PC-3 (cell line): ENCODE measurements at places on chromosomes 7 and 10.

- DNase-seq: no peak
These were observed 688 bp downstream of the PTN start for GRCh38 chr7:137342828-137343261.

GRCh38 chr10:16964576-16965343, 147.5 kb upstream of the RSU1 start:
- no peak for DNase-seq

DNA sequence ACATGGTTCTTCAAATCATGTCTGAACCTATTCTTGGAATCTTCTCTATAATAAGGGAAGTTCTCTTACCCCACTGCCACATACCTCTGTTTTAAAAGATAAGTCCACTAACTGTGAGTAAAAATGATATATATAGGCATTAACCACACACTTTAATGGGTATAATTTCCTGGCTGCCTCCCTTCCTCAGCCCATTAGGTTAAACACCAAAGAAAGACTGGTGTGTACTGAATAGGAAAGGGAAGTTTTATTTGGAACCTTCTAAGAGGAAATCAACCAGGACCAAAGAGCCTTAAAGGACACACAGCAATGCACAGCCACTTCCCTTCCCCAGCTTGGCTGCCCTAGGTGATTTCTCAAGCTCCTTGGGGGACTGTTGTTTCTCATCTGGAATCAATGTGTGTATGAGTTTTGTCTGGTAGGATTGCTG, 5.0 kb upstream of the WBP1L start:
- no peak for DNase-seq

GRCh38 chr7:55129541-55130394, 111.0 kb downstream of the EGFR start:
- DNase-seq: peak; percentile 90

- DNase-seq: no peak
These were observed 179.0 kb downstream of the PRPF18 start for GRCh38 chr10:13765641-13766341.

GRCh38 chr10:128527711-128528110, 401.5 kb upstream of the MKI67 start:
- DNase-seq: no peak

DNA sequence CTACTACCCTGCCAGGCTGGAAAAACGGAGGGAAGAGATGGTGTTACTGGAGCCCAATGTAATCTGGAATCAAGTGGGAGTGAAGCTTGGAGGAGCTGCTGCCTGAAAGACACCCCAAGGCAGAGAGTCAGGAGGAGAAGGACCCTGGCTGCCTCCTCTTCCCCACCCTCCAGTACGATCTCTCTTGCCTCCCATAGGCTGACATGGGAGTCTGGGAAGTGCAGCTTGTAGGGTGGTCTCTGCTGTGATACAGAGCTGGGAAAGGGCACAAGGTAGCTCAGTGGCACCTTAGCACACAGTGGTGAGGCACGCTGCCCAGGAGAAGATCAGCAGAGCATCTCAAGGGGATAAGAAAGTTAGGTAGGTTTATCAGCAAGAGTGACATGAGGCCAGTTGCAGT, 35.9 kb downstream of the EMX2 start:
- no peak for DNase-seq

GRCh38 chr10:114340816-114341215, 63.5 kb downstream of the AFAP1L2 start:
- DNase-seq: no peak

DNA sequence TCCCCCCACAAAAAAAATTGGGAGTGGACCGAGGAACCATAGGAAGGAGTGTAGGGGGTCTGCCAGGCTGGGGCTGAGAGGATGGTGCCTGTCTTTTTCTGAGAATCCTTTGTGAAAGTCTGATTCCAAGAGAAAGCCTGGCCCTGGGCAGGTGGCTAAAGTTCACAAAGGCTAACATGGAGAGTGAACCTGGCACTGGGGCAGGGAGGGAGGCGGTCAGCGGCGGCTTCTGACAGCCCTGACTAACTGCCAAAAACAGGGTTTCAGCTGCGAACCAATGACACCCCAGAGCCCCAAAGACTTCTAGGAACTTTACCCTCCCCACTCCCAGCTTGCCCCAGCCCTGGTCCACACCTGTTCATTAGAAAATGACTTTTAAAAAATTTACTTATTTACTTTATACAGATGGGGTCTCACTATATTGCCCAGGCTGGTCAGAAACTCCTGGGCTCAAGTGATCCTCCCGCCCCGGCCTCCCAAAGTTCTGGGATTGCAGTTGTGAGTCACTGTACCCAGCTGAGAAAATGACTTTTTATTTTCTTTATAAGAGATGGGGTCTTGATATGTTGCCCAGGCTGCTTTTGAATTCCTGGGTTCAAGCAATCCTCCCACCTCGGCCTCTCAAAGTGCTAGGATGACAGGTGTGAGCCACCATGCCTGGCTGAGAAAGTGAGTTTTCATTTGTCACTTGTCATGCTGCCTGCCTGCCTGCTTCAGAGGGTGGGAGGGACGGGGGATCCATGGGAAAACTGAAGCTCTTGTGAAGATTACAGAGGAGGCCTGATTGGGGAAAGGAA, 61.0 kb upstream of the DUSP5 start:
- no peak for DNase-seq

- peak; percentile 76 for DNase-seq
These were observed 30.4 kb downstream of the FOXK1 start for GRCh38 chr7:4712281-4713182.

- DNase-seq: no peak
These were observed 129.2 kb downstream of the RPS24 start for GRCh38 chr10:78162853-78163252.

- no peak for DNase-seq
These were observed 75.7 kb downstream of the VIPR2 start for GRCh38 chr7:159068893-159069448.

- no peak for DNase-seq
These were observed 62.0 kb downstream of the AKR1D1 start for GRCh38 chr7:138138244-138138643.

DNA sequence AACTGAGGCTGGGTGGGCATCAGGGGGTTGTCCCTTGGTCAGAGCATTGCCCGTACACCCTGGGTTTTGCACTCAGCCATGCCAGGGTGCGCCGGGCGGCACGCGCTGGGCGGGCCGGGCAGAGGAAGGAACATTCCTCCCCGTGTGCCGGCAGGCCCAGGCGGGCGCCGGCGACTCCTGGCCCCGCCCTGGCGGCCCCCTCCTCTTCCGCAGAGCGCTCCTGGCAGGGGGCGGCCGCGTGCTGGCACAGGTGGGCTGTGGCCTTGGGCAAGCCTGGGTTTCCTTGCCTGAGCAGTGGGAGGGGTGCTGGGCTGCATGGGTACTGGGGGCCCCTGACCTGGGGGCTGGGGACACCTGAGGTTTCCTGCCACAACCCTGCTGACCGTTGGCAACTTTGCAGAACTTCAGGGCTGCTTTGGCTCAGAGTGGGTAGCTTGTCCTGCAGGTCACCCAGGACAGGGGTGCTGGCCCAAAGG, 3.9 kb downstream of the LFNG start:
- peak; percentile 35 for DNase-seq

DNA sequence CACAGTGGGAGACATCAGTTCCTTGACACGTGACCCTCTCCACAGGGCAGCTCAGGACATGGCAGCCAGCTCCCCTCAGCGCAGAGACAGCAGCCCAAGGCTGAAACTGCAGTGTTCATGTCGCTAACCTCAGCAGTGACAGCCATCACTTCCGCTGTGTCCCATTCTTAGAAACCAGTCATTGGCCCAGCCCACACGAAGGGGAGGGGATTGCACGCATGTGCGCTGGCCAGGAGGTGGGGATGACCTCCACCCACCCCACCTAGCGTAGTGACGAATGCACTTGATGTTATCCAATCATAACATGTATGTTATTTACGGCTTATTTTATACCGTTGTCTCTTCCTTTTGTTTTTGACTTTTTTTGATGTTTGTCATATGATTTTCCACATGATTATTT, 36.9 kb upstream of the EGFR start:
- no peak for DNase-seq

GRCh38 chr7:157703534-157704195, 366.9 kb downstream of the DNAJB6 start:
- no peak for DNase-seq

- DNase-seq: peak; percentile 59
These were observed 107.2 kb downstream of the ARHGAP21 start for GRCh38 chr10:24616536-24616935.

- no peak for DNase-seq
These were observed 6.6 kb upstream of the RHBDD2 start for GRCh38 chr7:75872073-75872782.

DNA sequence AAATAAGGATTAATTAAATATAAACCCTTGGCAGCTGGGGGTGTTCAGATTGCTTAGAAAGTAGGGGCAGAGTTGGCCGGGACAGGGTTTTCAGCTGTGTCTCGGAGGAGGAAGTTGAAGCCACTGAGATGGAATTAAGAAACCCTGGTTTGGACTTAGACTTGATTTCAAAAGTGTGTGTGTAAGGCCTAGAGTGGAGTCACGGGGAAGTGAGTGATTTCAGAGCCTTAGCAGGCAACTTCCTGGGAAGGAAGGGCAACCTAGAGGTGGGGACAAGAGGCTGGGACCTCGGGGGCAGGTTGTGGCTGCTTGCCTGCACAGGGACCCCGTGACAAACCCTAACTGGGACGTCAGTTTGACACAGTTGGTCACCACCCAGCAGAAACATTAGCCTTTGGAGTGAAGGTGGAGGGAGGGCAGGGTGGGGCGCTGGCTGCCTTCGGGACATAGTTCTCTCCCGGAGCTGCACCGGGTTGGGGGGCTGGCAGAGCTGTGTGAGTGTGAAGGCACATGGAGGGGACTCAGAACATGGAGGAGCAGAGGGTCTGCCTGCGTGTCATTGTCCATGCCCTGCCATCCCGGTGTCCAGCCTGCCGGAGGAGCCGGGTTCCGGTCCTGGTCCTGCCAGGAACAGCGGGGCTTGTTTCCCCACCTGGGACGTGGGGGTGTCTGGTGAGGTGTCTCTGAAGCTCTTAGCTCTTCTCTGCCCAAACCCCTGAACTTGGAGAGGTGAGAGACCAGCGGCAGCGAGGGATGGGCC, 1.8 kb downstream of the BRI3 start:
- peak; percentile 55 for DNase-seq

DNA sequence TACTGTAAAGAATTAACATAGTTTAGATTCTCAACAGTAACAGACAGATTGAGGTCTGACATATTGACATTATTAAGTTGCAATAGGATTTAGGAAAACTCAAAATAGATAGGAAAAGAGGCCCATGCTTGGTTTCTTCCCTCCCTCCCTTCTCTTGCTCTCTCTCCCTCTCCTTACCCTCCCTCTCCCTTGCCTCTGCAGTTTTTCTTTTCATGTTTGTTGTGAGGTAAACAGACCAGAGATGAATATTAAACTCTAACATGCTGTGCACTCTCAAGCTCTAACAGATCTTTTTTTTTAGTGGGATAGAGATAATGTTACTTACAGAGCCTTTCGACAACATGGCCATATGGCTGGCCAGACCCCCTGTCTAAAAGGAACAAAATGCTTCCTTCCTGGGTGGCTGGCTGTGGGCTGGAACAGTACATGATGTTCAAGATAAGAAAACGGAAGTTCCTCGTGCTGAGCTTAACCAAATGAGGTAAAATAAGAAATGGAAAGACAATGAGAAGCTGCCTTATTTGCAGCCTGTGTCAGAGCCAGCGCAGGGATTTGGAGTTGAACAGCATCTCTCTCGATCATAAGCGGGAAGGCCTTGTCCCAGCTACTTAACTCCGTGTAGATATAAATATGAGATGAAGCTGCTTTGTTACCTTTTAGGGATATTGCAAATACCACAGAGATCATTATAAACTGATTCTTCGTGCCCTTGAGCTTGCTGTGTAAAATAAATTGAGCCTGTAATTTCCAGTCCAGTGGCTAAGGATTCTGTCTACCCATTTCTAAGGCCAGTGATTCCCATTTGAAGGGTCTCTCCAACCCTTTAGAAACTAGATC, 391.9 kb upstream of the NPVF start:
- no peak for DNase-seq

DNA sequence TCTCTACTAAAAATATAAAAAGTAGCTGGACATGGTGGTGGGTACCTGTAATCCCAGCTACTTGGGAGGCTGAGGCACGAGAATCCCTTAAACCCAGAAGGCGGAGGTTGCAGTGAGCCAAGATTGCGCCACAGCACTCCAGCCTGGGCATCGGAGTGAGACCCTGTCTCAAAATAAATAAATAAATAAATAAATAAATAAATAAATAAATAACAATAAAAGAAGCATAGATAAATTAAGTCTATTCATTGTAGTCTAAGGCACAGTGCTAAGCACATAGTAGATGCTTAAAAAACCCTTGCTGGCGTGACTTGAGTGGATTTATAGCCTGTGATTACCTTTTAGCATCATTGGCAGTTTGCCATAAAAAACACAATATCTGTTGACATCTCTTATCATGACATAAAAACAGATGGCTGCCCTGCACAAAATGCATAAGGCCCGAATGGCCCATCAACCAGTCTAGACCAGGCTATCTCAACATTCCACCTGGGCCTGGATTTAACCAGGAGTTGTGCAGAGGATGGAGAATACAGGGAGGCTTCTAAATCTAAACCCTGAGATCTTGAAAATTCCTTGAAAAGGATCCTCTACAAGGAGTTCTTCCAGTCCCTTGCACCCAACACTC, 94.9 kb downstream of the PRLHR start:
- DNase-seq: peak; percentile 4

- no peak for DNase-seq
These were observed 190.0 kb downstream of the CALN1 start for GRCh38 chr7:72222136-72222535.

DNA sequence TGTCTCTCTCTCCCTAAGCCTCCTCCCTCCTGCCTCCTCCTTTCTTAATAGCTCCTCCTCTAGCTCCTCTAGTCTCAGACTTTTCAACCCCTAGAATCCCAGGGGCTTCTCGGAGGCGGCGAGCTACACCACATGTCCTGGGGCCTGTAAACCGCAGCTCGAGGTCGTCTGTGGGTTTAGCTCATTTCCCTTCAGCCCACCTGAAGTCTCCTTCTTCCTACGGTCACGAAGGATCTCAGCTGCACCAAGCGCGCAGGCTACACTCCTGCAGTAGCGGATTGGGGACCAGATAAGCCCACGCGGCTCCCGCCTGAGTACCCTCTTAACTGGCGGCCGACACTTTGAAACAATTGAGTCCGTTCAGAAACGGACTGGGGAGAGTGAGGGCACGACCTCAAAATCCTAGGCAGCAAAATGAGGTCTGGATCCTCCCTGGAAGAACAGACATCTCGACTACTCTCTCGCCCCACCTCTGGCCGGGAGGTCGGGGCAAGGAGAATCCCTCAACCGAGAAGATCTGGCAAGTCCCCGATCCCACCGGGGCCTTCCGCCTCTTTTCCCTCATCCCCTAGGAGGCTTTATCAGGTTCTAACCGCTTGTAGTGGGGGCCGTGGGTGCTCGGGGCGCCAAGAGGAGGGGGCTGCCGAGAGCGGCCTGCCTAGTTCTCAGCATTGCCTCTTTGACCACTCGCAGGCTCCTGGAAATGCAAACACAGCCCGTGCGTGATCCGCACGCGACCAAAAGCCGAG, 1.3 kb upstream of the SORCS3 start:
- DNase-seq: no peak

- peak; percentile 3 for DNase-seq
These were observed 72.6 kb downstream of the FAM53B start for GRCh38 chr10:124671486-124672075.

GRCh38 chr10:70536196-70536861, 57.8 kb downstream of the PALD1 start:
- DNase-seq: peak; percentile 70

- DNase-seq: no peak
These were observed 239.7 kb downstream of the SORCS3 start for GRCh38 chr10:104880624-104881398.

- peak; percentile 39 for DNase-seq
These were observed 50.1 kb upstream of the IFRD1 start for GRCh38 chr7:112400141-112400540.

GRCh38 chr10:82394122-82394521, 519.1 kb downstream of the NRG3 start:
- DNase-seq: no peak

- peak; percentile 71 for DNase-seq
These were observed 31.0 kb downstream of the DENND2A start for GRCh38 chr7:140609646-140610045.
